ENCODE measurements at places on chromosomes 6 and 20.
A peak's percentile ranks its signal among the peaks of the same experiment; 100 is the strongest.

GRCh38 chr20:38241201-38241600 lies 19.3 kb downstream of the KIAA1755 start:
- DNase-seq, result no peak

- DNase-seq, result no peak
Measured at GRCh38 chr20:24608926-24609667, 139.7 kb downstream of the SYNDIG1 start.

GRCh38 chr6:165929607-165930006 lies 238.0 kb downstream of the TBXT start:
- no peak for DNase-seq

GRCh38 chr20:61332016-61332975 lies 80.2 kb downstream of the CDH4 start:
- no peak for DNase-seq

DNA sequence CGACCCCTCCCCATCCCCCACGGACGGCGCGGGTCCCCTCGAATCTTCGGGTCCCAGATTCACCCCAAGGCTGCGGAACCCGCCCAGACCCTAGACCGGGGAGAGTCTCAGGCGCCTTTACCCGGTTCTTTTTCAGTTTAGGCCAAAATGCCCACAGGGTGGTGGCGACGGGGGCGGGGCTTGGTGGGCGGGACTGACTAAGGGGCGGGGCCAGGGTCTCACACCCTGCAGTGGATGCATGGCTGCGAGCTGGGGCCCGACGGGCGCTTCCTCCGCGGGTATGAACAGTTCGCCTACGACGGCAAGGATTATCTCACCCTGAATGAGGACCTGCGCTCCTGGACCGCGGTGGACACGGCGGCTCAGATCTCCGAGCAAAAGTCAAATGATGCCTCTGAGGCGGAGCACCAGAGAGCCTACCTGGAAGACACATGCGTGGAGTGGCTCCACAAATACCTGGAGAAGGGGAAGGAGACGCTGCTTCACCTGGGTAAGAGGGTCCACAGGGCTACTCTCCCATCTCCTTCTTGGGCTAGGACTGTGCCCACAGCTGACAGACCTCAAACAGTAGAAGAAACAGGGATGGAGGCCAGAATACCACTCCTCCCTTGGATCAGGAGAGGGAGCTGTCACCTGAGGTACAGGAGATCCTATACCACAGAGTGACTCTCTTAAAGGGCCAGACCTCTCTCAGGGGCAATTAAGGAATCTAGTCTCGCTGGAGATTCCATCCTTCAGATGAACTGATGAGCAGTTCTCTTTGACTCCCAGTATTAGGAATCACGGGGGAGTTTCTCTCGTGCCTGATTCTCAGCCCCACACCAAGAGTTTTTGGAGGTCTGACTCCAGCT lies 942 bp downstream of the HLA-E start:
- no peak for DNase-seq

- peak; percentile 44 for DNase-seq
Measured at GRCh38 chr20:43537921-43538877, 20.6 kb upstream of the SGK2 start.

DNA sequence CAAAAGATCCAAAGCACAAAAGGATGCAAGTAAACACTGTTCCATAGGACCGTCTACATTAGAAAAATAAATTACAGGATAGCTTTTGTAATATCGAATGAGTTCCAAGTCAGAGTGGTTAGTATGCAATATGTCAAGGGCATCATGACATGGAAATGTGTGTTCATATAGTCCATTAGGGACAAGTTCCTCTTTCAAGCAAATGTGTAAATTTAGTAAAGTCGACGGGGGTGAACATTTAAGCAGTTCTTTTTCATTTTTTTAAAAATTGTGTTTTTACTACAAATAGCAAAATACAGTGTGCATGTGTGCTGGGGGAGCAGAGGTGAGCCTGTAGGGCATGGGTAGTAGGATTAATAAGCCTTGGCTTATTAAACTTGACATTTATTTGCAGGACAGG lies 359.0 kb downstream of the ESR1 start:
- no peak for DNase-seq

- no peak for DNase-seq
Measured at GRCh38 chr20:20333866-20334265, 34.0 kb upstream of the INSM1 start.

Measured in NCI-H2171 (cell line).